ENCODE measurements at places on chromosomes 16 and 17.

DNA sequence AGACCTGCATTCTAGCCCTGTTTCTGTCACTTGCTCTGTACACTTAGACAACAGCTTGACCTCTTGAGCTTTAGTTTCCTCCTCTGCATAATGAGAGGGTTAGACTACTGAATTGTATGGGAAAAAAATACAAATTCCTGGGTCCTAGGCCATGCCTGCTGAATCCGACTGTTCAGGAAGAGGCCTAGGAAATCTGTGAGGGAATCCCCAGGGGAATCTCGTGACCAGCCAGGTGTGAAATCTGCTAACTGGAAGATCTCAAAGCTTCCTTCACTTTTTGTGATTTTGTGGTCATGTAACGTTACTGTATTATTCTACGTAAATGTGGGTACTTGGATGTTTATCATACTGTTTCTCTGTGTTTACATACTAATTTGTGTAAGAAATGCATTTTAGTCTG lies 58.2 kb downstream of the CYLD start:
- no peak for DNase-seq

DNA sequence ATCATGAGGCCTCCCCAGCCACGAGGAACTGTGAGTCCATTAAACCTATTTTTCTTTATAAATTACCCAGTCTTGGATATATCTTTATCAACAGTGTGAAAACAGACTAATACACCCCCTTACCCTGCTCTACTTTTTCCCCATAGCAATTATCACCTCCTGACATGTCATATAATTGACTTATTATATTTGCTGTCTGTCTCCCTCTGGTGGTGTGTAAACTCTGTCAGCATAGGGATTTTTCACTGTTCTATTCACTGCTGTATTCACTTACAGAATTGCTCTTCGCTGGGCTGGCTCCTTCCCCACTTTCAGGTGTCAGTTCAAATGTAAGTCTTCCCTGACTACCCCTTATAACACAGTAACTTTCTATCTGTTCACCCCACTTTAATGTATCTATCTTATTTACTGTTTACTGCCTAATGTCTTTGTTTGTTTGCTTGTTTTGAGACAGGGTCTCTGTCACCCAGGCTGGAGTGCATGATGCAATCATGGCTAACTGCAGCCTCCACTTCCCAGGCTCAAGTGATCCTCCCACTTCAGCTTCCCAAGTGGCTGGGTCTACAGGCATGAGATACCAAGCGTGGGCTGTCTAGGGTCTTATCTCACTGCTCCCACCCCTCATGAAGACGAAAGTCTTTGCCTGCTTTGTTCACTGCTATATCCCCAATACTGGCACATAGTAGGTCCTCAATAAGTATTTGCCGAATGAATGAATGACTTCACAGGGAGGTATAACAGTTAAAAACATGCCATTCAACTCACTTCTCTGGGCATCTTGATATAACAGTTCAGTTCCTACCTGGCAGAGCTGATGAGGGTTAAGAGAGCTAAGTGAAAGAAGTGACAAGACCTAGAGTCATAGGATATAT lies 52.4 kb upstream of the CDH3 start:
- peak; percentile 19 for DNase-seq

- DNase-seq: no peak
Measured at GRCh38 chr16:48955837-48956236, 325.8 kb downstream of the CBLN1 start.

- no peak for DNase-seq
Measured at GRCh38 chr17:48752399-48753288, 24.1 kb upstream of the HOXB13 start.

- no peak for DNase-seq
Measured at GRCh38 chr17:17172990-17173389, 33.1 kb downstream of the PLD6 start.

- no peak for DNase-seq
Measured at GRCh38 chr16:85149776-85150175, 37.5 kb upstream of the CIBAR2 start.

DNA sequence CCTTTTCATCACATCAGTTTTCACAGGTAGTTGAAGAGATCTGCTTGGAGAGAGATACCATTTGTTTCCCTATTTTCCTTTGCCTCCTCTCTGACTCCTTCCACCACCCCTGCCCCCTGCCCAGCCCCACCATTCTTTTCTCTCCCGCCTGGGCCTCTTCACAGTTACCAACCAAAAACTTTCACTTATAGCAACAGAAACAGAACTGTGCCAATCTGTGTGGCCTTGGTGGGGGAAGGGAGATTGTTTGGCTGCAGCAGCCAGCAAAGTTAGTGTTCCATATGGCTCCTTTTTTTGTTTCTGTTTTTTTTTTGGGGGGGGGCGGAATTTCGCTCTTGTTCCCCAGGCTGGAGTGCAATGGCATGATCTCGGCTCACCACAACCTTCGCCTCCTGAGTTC lies 17.2 kb upstream of the ARL4D start:
- DNase-seq: no peak

DNA sequence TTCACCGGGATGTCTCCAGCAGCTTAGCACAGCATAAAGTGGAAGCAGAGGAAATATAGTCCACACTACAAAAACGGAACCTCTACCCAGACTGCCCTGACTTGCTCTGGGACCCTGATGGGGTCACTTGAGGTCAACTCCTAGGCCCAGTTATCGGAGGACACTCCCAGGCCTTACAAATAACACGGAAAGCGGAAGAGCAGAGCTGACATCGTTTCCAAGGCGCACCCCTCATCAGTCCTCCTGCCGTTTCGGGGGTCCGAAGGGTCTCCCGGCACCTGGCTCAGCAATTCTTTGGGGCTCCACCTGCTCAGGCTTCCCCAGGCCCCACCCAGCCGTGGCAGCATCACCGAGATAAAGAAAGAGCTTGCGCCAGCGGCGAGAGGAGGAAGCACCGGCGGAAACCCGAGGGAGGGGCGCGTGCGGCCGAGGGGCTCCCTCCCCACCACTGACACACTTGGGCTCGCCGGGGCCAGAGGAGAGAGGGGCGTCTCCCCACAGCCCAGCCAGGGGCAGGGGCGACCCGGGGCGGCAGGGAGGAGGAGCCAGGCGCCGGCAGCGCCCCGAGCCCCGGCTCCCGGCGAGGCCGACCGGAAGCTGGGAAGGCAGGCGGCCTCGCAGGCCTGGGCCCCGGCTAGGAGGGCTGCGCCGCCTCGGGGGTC lies 727 bp downstream of the CORO7 start:
- no peak for DNase-seq

- peak; percentile 47 for DNase-seq
Measured at GRCh38 chr17:78842881-78843565, 2.4 kb upstream of the USP36 start.

DNA sequence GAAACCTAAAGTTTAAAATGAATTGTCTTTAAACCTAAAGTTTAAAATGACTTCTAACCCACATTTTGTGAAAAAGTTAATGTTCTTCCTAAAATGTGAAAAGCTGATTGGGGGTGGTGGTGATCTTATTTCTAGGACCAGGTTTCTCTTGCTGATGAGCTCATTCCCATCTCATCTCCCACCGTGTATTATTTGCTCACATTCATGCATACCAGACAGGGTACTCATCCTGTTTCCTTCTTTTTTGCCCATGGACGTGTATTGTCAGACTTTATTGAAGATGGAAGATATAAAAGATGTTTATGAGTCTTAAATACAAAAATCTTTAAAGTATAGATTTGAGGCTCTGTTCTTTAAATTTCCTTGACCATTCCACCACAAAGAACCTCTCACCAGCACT lies 70.1 kb upstream of the MPHOSPH6 start:
- no peak for DNase-seq

GRCh38 chr16:88063211-88063773 lies 112.1 kb downstream of the BANP start:
- DNase-seq: no peak

- no peak for DNase-seq
Measured at GRCh38 chr16:86199871-86200695, 301.1 kb downstream of the IRF8 start.

GRCh38 chr16:82421851-82422250 lies 204.9 kb upstream of the CDH13 start:
- no peak for DNase-seq

DNA sequence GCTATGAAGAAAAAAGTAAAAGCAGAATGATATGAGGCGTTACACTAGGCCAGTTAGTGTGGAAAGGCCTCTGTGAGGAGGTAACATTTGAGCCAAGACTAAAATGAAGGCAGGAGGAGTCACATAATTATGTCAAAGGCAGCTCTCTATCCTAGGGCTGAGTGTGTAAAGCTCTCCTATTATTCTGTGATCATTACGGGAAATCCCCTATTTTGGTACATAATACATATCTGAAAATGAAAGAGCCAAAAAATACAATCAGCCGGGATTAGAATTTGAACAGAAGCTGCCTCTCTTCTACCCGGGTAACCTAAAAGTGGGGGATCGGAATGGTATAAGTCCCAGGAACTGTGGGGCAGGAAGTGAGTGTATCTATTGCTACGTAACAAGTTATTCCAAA lies 27.1 kb downstream of the HEATR3 start:
- no peak for DNase-seq

DNA sequence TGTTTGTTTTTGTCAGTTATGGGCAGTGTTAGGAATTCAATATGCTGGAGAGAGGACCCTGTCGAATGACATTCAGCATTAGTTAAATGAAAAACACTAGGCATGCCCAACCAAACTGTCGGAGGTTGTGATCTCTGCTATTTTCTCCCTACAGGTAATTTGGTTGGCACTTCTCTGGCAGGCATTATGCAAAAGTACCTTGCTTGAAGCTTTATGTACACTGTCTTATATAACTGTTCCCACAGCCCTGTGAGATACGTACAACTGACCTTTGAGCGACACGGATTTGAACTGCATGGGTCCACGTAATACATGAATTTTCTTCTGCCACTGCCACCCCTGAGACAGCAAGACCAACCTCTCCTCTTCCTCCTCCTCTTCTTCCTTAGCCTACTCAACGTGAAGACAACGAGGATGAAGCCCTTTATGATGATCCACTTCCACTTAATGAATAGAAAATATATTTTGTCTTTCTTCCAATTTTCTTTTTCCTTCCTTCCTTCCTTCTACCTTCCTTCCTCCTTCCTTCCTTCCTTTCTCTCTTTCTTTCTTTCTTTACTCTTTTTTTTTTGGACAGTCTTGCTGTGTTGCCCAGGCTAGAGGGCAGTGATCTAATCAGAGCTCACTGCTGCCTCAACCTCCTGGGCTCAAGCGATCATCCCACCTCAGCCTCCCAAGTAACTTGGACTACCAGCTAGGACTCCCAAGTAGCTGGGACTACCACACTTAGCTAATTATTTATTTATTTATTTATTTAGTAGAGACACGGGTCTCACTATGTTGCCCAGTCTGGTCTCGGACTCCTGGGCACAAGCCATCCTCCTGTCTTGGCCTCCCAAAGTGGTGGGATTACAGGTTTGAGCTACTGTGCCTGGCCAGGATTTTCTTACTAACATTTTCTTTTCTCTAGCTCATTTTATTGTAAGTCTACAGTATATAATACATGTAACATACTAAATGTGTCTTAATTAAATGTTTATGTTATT lies 77.3 kb downstream of the WIPI1 start:
- no peak for DNase-seq

GRCh38 chr17:17200831-17201230 lies 5.3 kb downstream of the PLD6 start:
- no peak for DNase-seq

GRCh38 chr16:4607841-4608703 lies 6.6 kb downstream of the UBALD1 start:
- DNase-seq: no peak

All from HuH-7.5 (cell line).